ENCODE measurements at places on chromosomes 6 and 20. TPM values are rescaled to one million over a fixed set of nuclear protein-coding genes. Genes with fewer than 3 reads are reported as not detected.

- no peak for DNase-seq
These were observed 18.2 kb downstream of the FERMT1 start for GRCh38 chr20:6104493-6105188.

GRCh38 chr20:4736875-4737274 lies 15.2 kb downstream of the PRND start:
- no peak for DNase-seq

GRCh38 chr6:119902681-119903080 lies 553.1 kb upstream of the MAN1A1 start:
- no peak for DNase-seq

- no peak for DNase-seq
These were observed 234.2 kb upstream of the CITED2 start for GRCh38 chr6:139608466-139609261.

- no peak for DNase-seq
These were observed 20.8 kb downstream of the SLC24A3 start for GRCh38 chr20:19232997-19233794.

GRCh38 chr6:124355146-124355545 lies 551.5 kb downstream of the NKAIN2 start:
- DNase-seq: no peak

- DNase-seq: no peak
These were observed 135.6 kb downstream of the TFAP2C start for GRCh38 chr20:56764671-56765070.

GRCh38 chr6:38273325-38273724 lies 366.4 kb downstream of the BTBD9 start:
- DNase-seq: no peak

GRCh38 chr6:81894788-81895271 lies 142.3 kb upstream of the TENT5A start:
- no peak for DNase-seq

GRCh38 chr20:10784554-10785183 lies 110.9 kb upstream of the JAG1 start:
- no peak for DNase-seq

DNA sequence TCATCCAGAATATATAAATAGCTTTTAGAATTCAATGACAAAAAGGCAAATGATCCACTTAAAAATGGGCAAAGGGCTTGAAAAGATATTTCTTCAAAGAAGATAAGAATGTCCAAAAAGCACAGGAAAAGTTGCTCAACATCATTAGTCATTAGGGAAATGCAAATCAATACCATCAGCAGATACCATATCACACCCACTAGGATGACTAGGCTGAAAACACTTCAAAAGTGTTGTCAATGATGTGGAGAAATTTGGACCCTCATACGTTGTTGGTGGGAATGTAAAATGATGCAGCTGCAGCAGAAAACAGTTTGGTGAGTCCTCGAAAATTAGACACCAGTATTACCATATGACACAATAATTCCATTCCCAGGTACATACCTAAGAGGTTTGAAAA lies 303.6 kb upstream of the SLC35B3 start:
- no peak for DNase-seq

DNA sequence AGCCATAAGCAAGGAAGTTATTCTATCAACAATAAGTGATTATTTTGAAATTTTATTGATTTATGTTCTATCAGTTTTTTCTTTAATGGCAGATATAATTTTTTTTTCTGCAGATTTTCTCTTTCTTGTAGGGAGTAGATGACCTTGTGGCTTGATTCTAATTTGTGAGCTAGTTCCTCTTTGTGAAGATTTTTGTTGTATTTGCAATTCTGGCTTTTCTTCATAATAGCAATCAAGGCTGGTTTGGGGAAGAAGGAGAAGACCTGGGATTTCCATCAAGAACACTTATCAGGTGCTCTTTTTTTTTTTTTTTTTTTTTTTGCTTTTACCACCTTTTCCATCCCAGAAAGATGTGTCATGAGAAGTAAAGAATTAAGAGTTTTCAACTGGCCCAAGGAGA lies 324.2 kb upstream of the MAN1A1 start:
- no peak for DNase-seq

- peak; percentile 26 for DNase-seq
These were observed 359.2 kb downstream of the GJA1 start for GRCh38 chr6:121794630-121795029.

DNA sequence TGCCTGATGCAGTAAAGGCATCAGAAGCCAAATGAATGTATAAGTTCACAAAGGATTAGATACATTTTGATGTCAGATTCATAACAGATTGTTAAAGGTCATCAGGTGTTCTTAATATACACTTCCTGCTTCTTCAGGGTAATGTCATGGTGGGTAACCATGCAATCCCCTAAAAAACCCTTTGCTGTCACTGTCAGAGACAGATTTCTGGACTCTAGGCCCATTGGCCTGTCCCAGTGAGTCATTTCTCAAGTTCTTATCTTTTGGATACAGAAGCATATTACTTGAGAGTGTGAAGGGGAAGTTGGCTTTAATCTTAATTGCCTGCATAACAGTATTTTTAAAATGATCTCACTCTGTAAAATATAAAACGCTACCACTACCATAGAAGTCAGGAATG lies 895.6 kb upstream of the MAP3K7 start:
- DNase-seq: no peak

DNA sequence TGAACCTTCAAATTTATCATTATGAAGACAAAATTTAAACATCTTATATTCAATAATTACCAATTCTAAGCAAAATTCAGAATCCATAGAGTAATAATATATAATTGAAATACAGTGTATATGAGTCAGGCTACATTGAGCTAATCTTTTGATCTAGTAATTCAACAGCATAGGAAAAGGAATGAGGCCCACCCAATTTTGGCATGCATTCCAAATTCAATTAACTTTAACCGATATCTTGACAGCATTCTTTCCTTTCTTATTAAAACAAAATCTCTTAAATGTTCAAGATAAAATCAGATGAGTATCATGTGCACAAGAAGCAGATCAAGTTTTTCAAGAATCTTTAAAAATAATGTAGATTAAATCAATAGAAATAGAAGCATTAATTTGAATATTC lies 132.9 kb upstream of the QKI start:
- no peak for DNase-seq

- no peak for DNase-seq
These were observed 14.9 kb downstream of the MAN1A1 start for GRCh38 chr6:119334535-119335264.

DNA sequence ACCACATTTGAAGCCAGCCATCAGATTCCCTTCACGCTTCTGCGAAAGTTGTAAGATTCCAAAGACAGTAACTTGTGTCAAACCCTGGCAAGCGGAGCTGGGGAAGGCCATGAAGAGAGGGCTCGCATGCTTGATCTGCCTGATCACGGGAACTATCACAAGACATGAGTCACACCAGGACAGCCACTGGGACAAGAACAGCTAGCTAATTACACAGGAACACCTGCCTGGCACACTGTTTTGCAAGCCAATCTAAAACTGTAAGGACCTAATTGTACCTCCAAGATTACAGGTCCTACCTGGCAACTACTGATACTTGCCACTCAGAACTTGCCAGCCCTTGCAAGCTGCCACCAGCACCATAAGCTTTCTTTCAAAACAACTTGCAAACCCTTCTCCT lies 289.3 kb downstream of the KIF16B start:
- no peak for DNase-seq

DNA sequence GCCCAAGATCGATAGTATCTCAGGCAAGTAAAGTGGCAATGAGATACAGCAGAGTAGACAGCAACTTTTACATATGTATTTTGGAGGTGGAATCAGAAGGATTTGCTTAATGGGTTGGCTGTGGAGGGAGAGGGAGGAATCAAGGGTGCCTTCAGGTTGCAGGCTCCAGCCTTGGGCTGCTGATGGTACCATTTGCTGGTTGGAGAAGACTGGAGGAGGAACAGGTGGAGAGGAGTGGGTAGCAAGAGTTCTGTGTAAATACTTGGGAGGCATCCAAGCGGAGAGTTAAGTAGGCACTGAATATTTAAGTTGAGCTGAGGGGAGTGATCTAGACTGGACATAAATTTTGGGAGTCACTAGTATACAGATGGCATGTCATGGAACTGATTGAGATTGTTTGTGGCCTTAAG lies 5.2 kb downstream of the BICRAL start:
- no peak for DNase-seq

DNA sequence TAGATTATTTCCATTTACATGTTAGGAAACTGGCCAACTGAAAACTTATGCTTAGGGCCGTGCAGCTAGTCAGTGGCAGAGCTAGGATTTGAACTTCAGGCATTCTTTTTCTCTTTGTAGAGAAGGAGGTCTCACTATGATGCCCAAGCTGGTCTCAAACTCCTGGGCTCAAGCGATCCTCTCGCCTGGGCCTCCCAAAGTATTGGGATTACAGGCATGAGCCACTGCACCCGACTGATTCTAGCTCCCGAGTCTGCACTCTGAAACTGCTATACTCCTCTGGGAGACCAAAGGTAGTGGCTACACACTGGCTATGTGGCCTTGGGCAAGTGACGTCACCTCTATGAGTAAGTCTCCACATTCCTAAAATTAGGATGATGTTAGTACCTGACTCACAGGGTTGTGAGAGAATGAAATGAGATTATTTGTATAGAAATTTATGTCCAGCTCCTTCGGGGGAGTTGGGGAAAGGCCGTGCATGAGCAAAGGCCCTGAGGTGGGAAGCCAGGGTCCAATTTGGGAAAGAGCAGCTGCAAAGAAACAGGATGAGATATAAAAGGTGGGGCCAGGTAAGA lies 6.4 kb downstream of the PLTP start:
- DNase-seq: no peak

DNA sequence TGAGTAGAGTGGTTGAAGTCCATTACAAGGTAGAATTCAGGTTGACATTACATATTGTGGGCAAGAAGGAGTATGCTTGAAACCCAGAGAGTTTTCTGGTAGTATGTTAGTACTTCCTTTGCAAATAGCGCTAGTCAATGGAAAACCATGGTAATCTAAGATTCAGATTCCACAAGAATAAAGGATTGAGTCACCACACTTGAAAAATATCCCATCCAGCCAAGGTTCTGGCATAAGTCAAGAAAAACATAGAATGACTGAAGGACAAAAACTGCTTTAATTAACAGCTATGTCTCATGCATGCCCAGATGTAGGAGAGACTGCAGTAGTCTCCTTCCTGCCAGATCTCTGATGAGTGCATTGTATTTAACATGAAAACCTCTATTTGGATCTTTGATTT lies 469.8 kb downstream of the BMP2 start:
- DNase-seq: no peak

DNA sequence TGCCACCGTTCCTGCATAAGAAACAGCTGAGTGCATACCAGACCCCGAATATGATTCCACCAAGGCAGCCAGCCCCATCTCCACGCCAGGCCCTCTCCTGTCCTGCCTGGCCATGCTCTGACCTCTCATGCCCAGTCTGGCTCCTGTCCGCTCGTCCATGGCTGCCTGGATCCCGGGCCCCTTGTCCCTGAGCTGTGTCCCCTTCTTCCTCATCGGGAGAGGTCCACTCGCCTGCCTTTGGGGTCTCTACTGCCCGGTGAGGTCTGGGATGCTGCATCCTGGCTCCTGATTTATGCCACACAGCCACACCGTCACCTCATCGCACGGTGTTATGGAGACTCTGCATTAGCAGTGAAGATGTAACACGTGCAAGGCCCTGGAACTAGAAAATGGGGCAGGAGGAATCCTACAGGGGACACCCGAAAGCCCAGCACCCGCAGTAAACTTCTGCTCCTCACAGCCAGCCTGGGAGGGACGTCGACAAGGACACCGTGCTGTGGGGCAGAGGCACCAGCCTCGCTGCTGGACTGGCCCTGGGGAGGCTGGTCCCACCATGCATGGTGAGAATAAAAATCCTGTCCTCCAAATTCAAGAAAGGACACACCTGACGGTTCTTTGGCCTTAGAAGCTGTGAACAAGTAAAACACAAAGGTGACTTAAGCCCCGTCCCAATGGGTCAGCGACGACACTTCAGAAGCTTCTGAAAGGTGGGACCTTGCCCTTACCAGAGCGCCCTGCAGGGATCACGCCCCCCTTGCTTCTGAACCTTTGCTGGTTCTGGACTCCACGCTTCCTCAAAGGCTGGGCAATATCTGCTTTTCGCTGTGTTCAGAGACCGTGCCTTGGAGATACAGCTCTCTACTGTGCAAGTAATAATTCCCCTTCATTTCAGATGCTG lies 103.0 kb downstream of the DLL1 start:
- no peak for DNase-seq

GRCh38 chr6:162525181-162525580 lies 202.4 kb downstream of the PRKN start:
- DNase-seq: no peak

DNA sequence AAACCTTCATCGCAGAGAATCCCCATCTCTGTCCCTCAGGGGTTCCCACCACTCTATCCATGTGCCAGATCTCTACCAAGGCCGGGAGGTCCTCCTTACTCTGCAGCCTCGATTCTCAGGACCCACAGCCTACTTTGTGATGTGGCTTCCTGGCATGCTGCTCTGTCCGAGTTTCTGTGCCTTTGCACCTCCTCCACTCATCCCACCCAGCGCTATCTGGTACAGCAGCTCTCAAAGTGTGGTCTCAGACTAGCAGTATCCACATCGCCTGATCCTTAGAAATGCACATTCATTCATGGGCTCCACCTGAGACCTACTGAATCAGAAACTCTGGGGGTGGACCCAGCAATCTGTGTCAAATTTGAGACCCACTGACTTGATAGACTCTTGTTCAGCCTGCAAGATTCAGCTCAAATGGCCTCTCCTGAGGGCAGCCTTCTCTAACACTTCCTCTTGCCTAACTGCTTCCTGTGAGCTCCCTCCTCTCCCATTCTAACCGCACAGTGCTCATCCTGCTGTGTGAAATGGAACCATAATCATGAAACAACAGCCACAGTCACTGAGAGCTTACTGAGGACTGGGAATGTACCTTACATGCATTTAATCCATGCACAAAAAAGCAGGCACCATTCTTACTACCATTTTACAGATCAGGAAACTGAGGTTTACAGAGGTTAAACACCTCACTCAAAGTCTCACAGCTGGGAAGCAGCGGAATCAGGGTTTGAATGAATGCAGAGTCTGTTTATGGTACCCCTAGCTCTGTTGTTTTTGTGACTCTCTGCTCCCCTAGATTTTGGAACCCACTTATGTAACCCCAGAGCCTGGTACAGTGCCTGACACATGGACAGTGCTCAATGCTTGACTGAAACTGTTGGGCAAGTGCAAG lies 69.4 kb downstream of the JPH2 start:
- DNase-seq: no peak

Gene HSPA1L
- 2.2 TPM for total RNA-seq

Gene NRN1
- not detected for total RNA-seq

Gene FAM209A
- total RNA-seq: 0.40 TPM

Gene RIPPLY2
- total RNA-seq: not detected

Gene METTL24
- 3.2 TPM for total RNA-seq

Gene NOTCH4
- total RNA-seq: 5.0 TPM

Gene ARMH2
- not detected for total RNA-seq

Gene CTAGE9
- total RNA-seq: 0.20 TPM

Gene IL20RA
- 0.63 TPM for total RNA-seq

Gene HLA-DMB
- total RNA-seq: 1.0 TPM

Gene ARFGEF2
- total RNA-seq: 48.0 TPM

Gene SMLR1
- total RNA-seq: 28.9 TPM

Gene OXT
- 0.92 TPM for total RNA-seq

Gene GPX5
- not detected for total RNA-seq

Gene PREP
- 27.2 TPM for total RNA-seq

Gene CDSN
- not detected for total RNA-seq

All from hepatocyte (in vitro differentiated cells).